H54 (cell line): ENCODE measurements at places on chromosomes 4 and X.

GRCh38 chr4:3660928-3661515 lies 105.2 kb upstream of the ADRA2C start:
- no peak for DNase-seq

GRCh38 chrX:134625315-134625718 lies 33.0 kb downstream of the PLAC1 start:
- no peak for DNase-seq

DNA sequence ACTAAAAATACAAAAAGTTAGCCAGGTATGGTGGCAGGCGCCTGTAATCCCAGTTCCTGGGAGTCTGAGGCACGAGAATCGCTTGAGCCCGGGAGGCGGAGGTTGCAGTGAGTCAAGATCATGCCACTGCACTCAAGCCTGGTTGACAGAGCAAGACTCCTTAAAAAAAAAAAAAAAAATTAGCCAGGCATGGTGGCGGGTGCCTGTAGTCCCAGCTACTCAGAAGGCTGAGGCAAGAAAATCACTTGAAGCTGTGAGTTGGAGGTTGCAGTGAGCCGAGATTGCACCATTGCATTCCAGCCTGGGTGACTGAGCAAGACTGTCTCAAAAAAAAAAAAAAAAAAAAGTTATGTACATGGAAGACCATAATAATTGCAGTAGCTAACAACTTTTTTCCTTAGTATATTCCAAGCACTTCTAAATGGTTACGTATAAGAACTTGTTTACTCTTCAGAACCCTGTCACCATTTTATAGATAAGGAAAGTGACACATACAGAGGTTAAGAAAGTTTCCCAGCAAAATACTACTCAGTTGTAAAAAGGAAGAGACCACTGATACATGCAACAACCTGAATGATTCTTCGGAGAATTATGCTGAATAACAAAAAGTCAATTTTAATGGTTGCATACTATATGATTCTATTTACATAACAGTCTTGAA lies 24.5 kb downstream of the RUFY3 start:
- DNase-seq = no peak

GRCh38 chrX:39162322-39162735 lies 361.1 kb downstream of the MID1IP1 start:
- DNase-seq = no peak

DNA sequence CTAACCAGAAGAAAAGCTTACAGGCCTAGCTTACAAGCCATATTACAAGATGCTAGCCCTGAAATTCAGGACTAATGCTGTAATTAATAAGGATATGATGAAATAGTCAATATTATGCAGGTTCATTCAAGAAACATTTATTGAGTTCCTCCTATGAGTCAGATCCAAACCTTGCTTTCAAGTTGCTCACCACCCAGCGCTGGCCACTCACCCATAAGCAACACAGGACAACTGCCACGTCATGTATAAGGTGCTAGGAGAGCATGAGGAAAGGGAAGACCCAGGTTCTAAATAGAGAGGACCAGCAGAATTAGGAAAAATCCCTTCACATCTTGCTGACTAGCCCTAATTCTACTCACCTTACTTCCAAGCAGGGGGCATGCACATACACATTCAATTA lies 23.3 kb downstream of the MAML3 start:
- DNase-seq = no peak
